Activated CD4-positive, alpha-beta T cell treated with anti-CD3 and anti-CD28 coated beads for 36 hours (primary cell): ENCODE measurements at places on chromosomes 1 and 21. TPM values are rescaled to one million over a fixed set of nuclear protein-coding genes. Genes with fewer than 3 reads are reported as not detected.

DNA sequence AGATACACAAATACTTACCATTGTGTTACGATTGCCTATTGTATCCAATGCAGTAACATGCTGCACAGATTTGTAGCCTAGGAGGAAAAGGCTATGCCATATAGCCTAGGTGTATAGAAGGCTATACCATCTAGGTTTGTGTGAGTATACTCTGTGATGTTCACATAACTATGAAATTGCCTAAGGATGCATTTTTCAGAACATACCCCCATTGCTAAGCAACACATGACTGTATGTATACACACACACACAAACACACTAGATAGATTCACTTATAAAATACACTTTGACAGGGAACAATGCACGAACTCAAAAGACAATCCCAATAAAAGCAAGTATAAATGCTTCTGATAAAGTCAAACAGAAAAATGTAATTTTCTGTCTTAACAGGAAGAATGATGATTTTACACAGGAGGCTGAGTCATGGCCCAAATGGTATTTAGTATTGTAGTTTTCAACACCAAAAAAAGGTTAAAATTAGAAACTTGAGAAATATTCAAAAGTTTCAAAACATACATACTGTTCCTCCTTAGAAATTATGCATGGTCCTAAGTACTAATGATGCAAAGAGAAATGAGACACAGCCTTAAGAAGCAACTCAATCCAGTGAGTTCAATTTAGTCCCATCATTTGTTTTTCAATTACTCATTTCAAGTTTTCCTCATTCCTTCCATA, 12.2 kb downstream of the FH start:
- H3K27ac ChIP-seq, result no peak overlapping the region
- no peaks in the 10 kb centered on the region for H3K27me3 ChIP-seq
- peaks cover 57% of the 10 kb centered on the region for H3K36me3 ChIP-seq
- H3K4me3 ChIP-seq, result no peak overlapping the region
- no peak for DNase-seq
- peaks cover 17% of the 10 kb centered on the region for H3K4me1 ChIP-seq

GRCh38 chr1:208235982-208236761, 8.0 kb downstream of the PLXNA2 start:
- peak; percentile 19 for DNase-seq
- H3K4me1 ChIP-seq, result peaks cover 10% of the 10 kb centered on the region
- H3K4me3 ChIP-seq, result no peak overlapping the region
- H3K36me3 ChIP-seq, result no peaks in the 10 kb centered on the region
- H3K27ac ChIP-seq, result no peak overlapping the region

GRCh38 chr1:231836227-231836893, 209.8 kb downstream of the DISC1 start:
- no peak for DNase-seq
- no peak overlapping the region for H3K4me3 ChIP-seq
- no peaks in the 10 kb centered on the region for H3K36me3 ChIP-seq
- no peaks in the 10 kb centered on the region for H3K27me3 ChIP-seq
- H3K4me1 ChIP-seq, result no peaks in the 10 kb centered on the region

DNA sequence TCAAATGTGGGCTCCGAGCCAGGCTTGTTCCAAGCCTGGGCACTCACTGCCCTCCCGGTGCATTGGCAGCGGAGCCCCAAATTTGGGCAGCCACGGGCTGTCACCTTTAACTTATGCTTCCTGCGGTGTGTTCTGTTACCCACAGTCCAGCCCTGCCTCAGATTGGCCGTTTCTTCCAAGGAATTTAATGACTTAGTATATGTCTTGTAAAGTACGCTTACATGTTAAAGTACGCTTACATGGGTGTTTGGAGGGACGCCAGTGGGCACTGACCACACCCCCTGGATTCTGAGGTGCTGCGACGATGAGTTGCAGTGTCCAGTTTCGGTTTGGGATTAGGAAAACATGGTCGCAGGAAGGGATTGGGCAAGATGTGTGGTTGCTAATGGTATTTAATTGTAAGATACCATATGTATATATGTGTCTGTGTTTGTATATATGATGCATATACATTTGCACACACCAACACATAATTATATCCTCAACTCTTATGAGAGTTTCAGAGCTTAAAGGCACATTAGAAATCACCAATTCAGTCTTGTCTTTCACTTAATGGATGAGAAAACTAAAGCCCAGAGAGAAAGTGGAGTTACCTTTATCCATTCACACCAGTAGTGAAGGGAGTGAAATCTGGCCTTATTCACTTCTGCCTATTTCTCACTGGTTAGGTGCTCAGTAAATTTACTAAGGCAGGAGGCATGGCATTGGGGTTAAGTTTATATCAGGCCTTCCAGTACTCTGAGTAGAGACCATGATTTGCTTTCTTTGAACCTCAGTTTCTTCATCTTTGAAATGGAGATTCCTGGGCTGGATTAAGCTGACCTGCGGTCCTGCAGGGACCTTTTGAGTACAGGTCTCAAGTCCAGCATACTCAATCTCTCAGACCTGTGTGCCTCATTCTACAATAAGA, 1.0 kb downstream of the SMYD2 start:
- DNase-seq, result no peak
- peak overlapping the region; percentile 89 for H3K27ac ChIP-seq
- H3K36me3 ChIP-seq, result no peaks in the 10 kb centered on the region

GRCh38 chr1:47432071-47433036, 5.5 kb upstream of the FOXD2 start:
- peaks cover 31% of the 10 kb centered on the region for H3K4me1 ChIP-seq
- H3K4me3 ChIP-seq, result peak overlapping the region; percentile 49
- no peak overlapping the region for H3K27ac ChIP-seq
- H3K36me3 ChIP-seq, result peaks cover 20% of the 10 kb centered on the region

LCK gene
- 220 TPM for total RNA-seq
